ENCODE measurements at places on chromosomes 1 and 21.

GRCh38 chr21:20996421-20997310 is 1.5 kb upstream of the NCAM2 start:
- DNase-seq: no peak

DNA sequence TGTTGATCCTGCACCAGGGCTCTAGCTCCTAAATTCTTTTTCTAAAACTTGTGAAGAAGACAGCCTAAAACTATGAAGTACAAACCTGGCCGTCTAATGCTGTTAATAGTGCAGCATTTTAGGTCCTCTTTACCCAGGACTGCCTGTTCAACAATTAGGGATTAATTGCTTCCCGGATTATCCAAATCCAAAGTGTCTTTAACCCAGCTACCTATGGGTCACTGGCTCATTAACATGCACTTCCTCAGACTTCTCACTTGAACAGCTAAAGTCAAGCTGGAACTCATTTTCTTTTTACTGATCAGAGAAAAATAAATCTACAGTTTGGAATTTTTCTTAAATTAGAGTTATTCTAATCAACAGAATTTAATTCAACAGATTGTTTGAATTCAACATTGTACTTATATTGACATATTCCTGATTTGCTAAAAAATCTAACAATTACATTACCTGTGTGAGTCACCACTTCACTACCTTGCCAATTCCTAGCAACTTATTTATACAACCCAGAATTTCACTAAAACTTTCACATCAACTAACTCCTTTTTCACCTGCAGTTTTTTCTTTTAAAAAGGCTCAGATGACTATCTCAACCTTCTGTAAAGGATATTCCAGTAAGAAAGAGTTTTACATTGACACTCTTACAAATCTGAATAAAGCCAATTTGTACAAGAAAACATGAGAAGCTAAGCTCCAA is 3.3 kb downstream of the HNRNPU start:
- DNase-seq: no peak

- no peak for DNase-seq
These were observed 20.8 kb downstream of the OBSCN start for GRCh38 chr1:228228601-228229074.

DNA sequence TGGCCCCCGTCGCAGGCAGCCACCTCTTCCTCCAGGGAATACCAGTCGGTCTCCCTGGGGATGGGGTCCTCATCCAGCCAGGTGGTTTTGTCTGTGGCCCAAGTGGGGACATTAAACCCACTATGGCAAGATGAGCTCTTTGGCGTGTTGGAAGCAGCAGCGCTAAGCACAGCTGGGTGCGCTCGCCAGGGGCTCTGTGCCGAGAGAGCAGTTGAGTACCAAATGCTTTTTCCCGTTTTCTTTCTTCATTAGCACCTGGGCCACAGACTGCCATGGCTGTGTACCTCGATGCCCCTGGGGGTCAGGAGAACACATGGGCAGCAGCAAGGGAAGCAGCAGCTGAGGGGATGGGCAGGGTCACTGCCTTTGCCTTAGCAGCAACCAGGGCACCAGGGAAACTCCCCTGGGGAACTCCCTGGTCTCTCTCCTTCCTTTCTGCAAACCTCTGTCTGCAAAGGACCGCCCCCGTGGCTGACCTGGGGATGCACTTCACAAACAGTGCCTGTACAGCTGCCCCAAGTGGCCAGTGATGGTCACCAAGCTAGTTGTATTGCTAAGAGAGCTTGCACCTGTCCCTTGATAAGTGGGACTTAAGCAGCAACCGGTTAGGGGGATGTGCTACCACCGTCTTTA is 31.1 kb downstream of the EDARADD start:
- DNase-seq: no peak

- no peak for DNase-seq
These were observed 28.4 kb downstream of the RNF2 start for GRCh38 chr1:185073725-185074124.

DNA sequence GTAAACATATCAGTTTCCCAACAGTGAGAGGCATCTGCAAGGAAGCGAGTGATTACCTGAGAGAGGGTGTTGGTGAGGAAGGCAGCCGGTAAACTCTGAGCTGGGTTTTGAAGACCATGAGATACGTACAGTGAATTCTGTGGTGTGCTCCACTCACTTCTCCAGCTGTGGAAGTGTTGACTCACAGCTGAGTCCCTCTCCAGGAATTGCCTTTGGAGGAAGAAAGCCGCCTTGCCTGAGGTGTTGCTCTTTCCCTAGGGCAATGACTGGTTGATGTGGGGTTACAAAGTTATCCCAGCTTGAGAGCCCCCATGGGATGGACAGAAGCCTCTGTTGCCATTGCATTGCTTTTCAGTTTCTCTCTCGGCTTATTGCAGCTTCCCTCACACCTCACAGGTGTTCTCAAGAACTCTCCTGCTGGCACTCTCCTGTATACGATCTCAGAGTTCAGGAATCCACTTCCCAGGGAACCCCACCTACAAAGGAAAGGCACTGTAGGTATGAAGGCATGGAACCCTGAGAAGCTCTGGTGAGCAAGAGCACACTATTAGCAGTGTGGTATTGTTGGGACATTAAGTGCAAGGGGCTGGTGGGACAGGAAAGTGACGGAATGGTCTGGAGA is 10.8 kb downstream of the NHLH1 start:
- no peak for DNase-seq

- peak; percentile 66 for DNase-seq
These were observed 17.7 kb downstream of the CBR1 start for GRCh38 chr21:36087362-36088138.

- no peak for DNase-seq
These were observed 139.1 kb upstream of the DPT start for GRCh38 chr1:168867941-168868634.

DNA sequence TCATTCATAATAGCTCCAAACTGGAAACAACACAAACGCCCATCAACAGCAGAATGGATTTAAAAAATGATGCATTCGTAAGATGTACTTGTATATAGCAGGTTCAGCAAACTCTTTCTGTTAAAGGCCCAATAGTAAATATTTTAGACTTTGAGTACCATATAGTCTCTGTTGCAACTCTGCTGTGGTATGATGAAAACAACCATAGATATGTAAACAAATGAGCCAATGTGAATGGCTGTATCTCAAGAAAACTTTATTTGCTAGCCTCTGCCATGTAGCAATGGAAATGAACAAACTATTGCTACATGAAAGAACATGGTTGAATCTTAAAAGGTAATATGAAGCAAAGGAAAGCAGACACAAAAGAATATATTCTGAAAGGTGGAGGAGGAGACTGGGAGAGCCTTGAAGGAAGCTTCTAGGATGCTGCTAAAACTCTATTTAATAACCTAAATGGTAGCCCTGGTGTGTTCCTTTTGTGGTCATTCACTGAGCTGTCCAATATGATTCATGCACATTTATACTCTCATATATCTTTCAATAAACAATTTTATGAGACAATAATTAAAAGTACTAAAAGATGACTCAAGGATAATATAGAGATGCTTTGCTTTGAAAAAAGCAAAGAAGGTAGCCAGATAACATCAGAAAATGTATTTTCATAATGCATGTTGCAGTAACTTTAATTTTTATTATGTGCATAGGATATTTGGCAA is 29.1 kb upstream of the FMO3 start:
- no peak for DNase-seq

DNA sequence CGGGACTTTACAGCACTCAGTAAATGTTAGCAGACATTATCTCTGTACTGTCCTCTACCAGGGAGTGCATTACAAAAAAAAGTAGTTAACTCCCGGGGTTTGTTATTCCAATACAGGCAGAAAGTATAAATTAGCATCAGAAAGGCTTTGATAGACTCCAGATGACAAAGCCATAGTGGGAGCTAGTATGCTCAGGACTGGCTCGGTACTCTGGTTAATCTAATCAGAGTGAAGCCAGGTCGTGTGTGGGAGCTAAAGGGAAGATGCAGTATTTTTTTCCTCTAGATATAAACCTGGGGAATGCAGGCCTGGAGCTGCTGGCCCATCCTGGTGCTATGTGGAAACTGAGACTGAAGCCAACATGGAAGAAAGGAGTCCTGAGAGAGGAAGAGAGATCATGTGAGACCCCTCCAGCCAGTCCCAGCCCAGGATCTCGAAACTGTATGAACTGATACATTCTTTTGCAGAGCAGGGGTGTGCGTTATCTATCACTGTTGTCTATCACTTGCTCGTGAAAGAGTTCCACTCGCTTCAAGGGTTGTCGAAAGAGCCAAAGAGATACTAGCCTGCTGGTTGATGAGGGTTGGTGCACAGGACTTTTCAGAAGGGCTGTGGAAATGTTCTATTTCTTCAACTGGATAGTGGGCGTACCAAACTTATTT is 125.8 kb downstream of the PLPP3 start:
- no peak for DNase-seq

GRCh38 chr1:225875044-225875815 is 7.0 kb downstream of the TMEM63A start:
- DNase-seq: no peak

DNA sequence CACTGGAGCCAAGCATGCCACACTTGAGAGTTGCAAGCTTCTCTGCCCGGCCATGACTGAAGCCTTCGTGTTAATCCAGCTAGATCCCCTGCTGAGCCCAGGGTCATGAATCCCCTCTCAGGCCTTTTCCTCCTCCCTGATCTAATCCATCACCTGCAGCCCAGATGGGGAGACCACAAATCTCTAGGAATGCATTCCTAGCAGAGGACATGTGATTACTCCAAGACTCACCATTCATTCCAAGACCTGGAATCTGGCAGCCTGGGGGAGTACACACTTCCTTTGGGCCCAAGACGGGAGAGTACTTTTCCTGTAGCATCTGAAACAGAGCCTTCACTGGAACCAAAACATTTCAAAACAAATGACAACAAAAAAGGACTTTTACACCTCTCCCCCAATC is 269.3 kb upstream of the NFIA start:
- no peak for DNase-seq

DNA sequence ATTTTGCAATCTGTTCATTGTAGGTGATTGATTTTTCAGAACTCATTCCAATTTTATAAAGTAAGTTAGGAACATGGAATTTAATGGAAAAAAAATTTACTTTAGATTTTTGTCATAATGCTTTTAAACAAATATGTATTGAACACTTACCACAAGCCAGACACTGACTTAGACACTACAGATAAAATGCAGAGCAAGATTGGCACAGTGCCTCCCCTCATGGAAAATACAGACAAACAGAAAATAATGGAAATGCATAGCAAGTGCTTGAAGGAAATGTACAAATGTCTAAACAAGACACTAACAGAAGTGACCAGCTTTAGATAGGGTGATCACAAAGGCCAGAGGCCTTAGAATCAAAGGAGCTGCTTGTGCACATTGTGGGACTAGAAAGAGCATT is 260.5 kb upstream of the ADGRL2 start:
- DNase-seq: no peak
